ENCODE measurements at places on chromosomes 5 and 9. TPM values are rescaled to one million over a fixed set of nuclear protein-coding genes. Genes with fewer than 3 reads are reported as not detected.

The PRELID1 gene
- 275 TPM for total RNA-seq

The LCN2 gene
- 1.0 TPM for total RNA-seq

The MEIKIN gene
- not detected for total RNA-seq

The C5orf34 gene
- 6.3 TPM for total RNA-seq

The SLC28A3 gene
- total RNA-seq = not detected

The NFIB gene
- 26.7 TPM for total RNA-seq

The PCDHGA8 gene
- 0.18 TPM for total RNA-seq

The DNAH5 gene
- 8.0 TPM for total RNA-seq

The SGTB gene
- 9.2 TPM for total RNA-seq

The GPR150 gene
- total RNA-seq = 0.54 TPM

The RUSC2 gene
- total RNA-seq = 49.9 TPM

The SPATA6L gene
- 0.13 TPM for total RNA-seq

The ZFP37 gene
- total RNA-seq = 1.1 TPM

The BHMT2 gene
- total RNA-seq = not detected

The ANKRD34B gene
- total RNA-seq = 0.10 TPM

The PCDHB8 gene
- total RNA-seq = 7.6 TPM

The SPATA31D4 gene
- total RNA-seq = not detected

The FGF18 gene
- 1.7 TPM for total RNA-seq

The CCDC180 gene
- total RNA-seq = 2.9 TPM

The ADAMTSL2 gene
- 0.10 TPM for total RNA-seq

The PCDHAC1 gene
- total RNA-seq = 0.59 TPM

The ZNF474 gene
- total RNA-seq = not detected

The GADD45G gene
- 1.2 TPM for total RNA-seq
